ENCODE measurements at places on chromosomes 1 and 21.

DNA sequence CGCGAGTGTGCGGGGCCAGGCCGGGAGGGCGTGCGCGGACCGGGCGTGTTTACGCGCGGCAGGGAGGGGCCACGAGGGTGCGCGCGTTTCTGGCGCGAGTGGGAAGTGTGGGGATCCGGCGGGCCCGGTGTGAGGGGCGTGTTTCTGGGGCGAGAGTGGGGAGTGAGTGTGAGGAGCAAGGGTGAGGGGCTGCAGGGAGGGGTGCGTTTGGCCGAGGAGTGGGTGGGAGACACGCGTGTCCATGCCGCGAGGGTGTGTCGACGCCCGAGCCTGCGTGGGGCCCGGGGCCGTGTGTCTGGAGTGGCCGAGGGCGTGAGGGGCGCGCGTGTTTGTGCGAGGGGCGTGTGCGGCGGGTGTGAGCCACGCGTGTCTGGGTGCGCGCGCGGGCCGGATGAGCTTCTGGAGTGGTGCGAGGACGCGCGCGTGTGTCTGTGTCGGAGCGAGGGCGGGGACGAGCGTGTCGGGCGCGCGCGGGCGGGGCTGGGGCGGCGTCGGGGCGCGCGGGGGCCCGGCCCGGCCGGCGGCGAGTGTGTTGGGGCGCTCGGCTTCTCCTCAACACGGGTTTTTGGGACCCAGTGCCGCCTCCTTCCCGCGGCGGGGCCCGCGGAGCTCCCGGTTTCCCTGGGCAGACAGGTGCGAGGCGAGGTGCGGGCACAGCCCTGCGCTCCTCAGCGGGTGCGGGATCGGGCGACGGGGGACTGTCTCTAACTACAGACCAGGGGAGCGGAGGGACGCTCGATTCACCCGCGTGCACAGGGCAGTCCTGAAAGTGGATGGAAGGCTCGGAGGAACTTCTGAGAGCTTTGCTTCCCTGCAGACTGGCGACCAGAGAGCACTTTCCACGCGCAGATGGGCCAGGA is 65.8 kb upstream of the VAMP3 start:
- DNase-seq, result no peak

- no peak for DNase-seq
Measured at GRCh38 chr1:172900376-172900997, 150.3 kb downstream of the TNFSF18 start.

- DNase-seq, result no peak
Measured at GRCh38 chr1:22105611-22106207, 37.2 kb downstream of the WNT4 start.

DNA sequence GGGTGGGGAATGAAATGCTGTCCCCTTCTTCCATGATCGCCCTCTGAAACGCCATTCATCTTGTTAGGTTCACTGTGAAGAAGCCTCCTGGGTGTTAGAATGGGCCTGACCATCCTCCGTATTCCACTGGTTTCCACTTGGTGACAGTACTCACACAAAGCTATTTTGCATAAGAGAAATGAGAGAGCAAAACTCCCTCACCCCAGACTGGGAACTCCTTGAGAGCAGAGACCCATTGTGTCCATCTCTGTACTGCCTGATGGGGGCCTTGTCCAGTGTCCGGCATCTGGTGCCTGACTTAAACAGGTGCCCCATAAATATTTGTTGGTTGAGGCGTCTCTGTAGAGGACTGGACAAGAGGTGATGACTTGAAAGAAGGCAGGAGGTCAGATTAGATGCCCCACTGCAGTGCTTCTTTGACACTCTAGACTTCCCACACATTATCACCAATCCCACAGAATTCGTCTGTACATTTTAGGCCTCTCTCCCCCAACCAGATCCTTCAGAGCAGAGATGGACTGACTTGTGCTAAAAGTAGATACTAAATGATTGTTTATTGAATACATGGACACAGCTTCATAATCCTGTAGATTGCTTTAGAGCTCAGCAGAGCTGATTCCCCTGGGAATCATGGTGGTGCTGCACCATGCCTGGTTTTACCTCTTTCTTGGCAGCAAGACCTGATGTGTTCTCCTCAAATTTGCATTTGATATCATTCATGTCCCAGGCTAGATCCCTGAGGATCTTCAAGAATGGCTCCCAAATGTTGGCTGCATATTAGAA is 22.4 kb upstream of the KCNA2 start:
- DNase-seq, result no peak

DNA sequence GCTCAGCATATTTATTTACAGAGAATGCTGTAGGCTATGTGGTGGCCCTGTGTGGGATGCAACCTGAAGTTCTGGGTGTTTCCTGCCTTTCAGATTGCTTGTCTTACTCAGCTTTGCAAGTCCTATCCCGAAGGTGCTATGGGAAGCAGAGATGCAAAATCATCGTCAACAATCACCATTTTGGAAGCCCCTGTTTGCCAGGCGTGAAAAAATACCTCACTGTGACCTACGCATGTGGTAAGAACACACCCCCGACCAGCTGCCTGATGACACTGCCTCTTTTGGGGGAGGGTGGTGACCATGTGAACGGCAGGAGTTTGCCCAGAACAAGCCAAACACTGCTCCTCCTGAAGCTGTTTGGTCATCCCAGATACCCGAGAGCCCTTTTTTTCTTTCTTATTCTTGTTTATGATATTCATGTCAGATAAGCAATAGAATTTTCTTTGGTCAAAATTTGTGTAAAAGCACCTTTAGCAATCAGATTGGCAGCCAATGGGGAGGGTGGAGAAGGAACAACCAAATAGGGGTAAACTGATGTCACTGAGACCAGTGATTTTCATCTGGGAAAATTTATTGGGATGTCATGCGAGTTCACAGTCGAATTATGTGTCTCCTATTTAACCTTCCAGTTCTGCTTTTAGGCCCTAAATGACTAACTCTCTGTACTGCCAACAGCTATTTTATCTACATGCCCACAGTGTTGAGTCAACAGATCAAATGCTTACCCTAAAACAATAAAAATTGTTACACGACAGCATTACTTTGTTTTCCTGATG is 82.6 kb downstream of the EVA1C start:
- no peak for DNase-seq

GRCh38 chr1:37699147-37699546 is 6.8 kb downstream of the CDCA8 start:
- no peak for DNase-seq
